ENCODE measurements at places on chromosomes 7 and 10.

GRCh38 chr10:72796042-72796441, 97.5 kb upstream of the OIT3 start:
- DNase-seq, result no peak

- DNase-seq, result no peak
Measured at GRCh38 chr10:28211759-28212158, 91.1 kb downstream of the MPP7 start.

- peak; percentile 38 for DNase-seq
Measured at GRCh38 chr10:35598379-35598778, 6.8 kb upstream of the GJD4 start.

- DNase-seq, result no peak
Measured at GRCh38 chr10:124476043-124476725, 14.6 kb downstream of the LHPP start.

- no peak for DNase-seq
Measured at GRCh38 chr10:113169853-113170460, 219.9 kb downstream of the TCF7L2 start.

DNA sequence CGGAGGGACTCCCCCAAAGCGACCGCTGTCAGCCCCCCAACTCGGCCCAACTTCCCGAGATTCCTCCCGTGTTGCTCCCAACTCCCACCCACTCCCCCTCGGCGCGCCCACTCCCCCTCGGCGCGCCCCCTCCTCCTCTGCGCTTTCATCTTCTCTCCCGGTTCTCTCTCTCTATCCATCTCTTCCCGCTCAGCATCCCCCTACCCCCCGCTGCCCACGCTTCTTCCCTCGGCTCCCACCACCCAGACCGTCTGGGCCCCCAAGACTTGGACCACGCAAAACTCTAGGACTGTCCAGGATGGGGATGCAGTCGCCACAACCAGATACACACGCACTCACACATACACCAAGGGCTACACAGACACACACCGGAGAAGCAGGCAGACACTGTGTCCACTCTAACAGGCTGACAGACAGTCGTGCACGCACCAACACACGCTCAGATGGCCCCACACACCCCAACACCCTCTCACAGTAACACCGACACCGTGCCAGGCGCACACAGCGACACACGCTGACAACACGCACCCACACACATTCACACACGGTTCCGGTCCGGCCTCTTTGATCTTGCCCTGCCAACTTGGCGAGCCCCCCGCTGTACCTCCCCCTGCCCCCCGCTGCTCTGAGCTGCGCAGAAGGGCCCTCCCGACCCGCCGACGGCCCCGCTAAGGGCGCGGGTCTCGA, 1.1 kb downstream of the GRID1 start:
- DNase-seq, result no peak

- DNase-seq, result no peak
Measured at GRCh38 chr10:6532321-6532720, 47.8 kb downstream of the PRKCQ start.

DNA sequence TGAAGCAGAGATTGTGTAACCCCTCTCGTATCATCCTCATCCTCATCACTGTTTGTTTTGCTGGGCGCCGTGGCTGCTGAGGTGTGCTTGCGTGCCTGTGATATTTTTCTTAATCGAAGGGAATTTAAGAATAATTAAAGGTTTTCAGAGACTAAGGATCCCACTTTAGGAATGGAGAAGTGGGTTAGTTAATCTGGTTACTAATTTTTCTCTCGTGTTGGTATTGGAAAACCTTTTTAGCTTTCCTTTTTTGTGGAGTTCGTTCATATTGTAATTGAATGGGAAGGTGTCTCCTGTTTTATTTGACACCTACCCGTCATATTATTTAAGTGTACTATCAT, 1.3 kb downstream of the UBN2 start:
- no peak for DNase-seq

DNA sequence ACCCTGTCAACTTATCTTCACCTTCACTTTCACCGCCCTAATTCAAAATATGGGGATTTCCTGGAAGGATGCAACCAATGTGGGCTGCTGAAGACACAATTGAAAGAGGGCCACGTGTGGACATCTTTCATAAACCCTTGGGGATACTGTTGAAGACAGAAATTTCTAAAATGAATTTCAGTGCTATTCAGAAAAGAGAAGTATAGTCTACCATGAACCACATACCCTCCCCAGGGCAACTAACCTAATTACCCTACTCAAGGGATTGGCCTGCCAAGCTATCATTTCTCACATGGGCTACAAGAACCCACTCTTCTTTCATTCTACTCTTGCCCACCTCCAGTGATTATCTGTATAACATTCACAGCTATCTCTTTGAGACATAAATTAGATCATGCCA, 226.0 kb downstream of the PHTF2 start:
- no peak for DNase-seq

DNA sequence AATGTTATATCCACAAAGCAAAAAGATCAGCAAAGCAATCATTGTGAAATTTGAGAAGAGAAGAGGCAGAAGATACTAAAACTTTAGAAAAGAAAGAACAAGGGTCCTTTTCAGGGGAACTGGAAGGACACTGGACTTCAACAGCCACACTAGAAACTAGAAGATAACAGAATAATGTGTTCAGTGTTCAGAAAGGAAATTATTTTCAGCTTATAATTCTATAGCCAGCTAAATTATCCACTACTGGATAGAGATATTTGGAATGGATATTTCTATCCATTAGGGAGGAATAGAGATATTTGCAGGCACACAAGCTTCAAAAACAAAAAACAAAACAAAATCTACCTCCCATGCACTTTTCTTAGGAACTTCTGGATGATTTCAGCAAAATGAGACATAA, 12.8 kb downstream of the ANXA11 start:
- no peak for DNase-seq
